ENCODE measurements at places on chromosomes 7 and 10.

GRCh38 chr10:91617072-91617609 lies 15.7 kb downstream of the PPP1R3C start:
- no peak for DNase-seq

- DNase-seq, result no peak
Measured at GRCh38 chr10:7027237-7027912, 383.5 kb downstream of the SFMBT2 start.

DNA sequence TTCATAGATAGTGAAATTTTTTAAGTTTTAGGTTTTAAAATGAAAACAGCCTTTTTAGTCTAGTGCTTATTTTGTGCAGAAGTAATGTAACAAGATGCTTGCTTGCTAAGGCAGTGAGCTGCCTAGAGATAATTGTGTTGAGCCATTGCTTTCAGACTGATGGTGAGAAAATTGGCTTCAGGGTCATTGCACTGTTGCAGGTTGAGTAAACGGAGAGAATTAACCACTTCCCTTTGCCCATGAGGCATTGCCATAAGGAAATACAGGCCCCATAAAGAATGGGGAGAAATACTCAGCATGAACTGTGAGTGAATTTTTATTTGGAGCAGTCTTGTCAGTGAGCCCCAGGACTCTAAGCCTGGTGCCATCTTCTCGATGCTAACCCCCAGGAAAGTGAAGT lies 140.5 kb downstream of the LRRC4 start:
- DNase-seq, result no peak

DNA sequence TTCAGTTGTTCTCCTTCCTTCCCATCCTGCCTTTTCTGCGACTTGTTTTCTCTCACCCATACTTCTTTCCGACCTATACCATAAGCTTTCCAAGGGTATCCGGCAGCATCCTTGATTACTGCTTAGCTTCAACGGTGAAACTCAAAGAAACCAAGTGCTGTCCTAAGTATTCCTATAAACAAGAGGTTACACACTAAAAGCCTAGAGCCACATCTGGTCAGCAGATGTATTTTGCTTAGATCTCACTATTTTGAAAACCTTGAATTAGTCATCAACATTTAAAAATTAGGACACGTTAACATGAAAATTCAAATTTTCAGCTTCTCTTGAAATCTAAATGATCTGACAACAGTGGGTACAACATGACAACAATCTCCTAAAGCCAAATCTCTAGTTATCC lies 20.0 kb downstream of the ARHGAP21 start:
- no peak for DNase-seq

DNA sequence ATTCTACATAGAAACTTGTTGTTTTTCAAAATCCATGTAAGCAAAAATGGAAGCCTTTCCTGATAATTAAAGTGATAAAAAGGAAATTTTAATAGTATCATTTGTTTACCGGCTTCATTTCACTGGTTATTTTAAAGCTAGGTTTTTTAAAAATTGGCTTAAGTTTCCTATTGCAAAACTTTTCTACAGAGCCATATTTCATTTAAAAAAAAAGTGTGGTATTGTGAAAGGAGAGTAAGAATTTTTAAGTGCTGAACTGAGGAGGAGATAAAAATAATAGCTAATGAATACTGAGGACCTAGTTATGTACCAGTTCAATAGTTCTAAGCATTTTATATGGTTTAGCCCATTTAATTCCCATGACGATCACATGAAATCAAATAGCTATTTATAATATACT lies 172.2 kb upstream of the COL1A2 start:
- no peak for DNase-seq

DNA sequence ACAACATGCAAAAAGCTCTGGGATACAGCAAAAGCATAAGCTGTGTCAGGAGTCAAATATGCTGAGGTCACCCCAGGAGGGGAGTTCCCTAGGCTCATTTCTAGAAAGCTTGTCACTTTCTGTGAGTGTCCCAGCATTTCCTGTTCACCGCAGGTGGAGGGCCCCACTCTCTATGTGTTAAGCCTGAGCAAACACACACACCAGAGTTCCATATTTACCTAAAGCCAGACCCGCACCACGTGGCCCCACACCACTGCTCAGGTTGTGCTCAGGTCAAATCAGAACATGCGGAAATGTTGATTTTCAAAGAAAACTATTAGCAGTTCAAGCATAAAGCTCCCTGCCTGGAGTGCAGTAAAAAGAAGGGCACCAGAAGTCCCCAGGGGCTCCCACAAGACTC lies 259.6 kb upstream of the PPP2R2D start:
- DNase-seq, result no peak

DNA sequence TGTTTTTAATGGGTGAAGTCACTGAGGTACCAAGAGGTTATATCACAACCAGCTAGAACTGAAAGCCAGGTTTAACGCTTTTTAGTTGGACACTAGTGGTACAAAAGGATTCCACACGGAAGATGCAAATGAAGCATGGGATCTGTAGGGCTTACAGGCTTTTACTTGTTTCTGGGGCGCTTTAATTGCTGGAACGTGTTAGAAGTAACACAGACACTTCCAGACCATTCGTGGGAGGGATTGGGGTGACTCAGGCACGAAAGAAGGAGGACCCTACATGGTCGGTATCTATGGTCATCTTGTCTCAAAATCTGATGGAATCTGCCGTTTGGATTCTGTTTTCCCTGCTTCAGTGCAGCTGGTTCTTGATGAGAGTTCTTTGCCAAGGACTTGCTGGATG lies 1.0 kb downstream of the YKT6 start:
- no peak for DNase-seq

GRCh38 chr10:80154978-80155695 lies 22.6 kb downstream of the PLAC9 start:
- no peak for DNase-seq

DNA sequence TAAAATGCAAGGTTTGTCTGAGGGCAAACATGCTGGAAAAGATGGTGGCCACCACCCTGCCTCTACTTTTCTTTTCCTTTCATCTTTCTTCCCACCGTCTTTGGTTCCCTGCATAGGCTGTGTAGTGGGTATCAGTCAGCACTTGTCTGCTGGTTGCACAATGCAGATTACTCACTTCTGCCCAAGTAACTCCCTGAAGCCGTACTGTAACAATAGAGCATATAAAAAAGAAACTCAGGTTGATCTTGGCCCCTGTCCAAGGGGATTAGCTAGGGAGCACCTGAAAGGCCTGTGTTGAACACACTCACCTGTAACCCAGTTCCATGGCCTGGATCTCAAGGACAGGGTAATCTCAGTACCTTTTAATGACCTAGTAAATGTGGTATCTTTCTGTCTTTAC lies 533.0 kb upstream of the GALNT17 start:
- no peak for DNase-seq

GRCh38 chr10:24287559-24288195 lies 78.7 kb downstream of the KIAA1217 start:
- DNase-seq, result no peak

DNA sequence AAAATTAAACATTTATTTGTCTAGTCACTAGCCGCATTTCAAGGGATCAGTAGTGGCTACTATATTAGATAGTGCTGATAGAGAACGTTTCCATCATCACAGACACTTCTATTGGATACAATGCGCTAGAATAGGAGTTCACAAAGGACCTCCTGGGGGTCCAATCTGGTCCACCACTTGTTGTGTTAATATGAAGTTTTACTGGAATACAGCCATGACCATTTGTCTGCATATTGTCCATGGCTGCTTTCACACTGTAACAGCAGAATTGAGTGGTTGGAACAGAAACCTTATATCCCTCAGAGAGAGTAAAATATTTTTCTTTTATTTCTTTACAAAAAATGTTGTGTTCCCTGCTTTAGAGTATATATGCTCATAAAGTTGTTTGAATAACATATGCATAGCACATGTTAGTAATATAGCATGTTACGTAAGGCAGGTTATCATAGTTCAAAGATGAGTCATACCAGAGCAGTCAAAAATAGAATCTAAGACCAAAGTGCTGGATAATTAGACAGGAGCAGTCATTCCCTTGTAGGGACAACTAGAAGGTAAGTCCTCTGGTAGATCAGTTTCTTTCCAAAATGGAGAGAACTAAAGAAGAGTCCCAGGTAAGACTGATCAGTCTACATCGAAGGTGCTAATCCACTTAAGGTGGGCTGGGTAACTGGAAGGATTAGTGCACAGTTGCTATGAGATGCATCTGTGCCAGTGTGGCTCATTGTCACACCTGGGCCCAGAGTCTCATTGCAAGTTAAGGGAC lies 14.9 kb downstream of the BZW2 start:
- DNase-seq, result no peak

GRCh38 chr7:152674860-152675758 lies 832 bp downstream of the XRCC2 start:
- DNase-seq, result no peak

DNA sequence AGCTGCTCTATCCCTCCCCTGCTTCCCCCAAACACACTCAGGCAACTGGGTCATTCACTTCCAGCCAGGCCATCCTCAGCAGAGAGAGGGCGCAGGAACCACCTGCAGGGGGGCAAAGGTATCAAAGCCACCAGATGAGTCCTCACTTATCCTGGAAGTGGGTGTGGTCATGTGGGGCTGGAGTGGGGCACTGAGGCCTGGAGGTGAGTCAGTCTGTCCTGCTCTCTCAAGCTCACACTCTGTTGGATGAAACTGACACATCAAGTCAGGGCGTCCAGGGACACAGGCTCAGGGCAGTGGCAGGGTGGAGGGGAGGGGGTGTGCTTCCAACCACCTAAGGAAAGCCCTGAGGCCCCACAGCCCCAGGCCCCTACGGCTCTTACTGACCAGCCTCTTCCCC lies 8.0 kb upstream of the ELFN1 start:
- no peak for DNase-seq

DNA sequence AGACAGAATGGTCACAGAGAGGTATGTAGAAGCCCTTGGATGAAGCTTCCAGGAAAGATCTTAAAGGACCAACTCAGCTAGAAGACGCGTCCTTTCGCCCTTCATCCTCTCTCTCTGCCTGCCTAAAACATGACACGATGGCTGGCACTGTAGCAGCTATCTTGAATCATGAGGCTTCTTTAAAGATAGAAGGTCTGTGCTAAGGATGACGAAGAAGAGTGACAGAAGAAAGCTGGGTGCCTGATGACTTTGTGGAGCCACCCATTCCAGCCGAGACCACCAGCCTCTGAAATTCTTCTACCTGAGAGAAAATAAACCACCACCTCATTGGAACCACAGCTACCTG lies 25.5 kb downstream of the WDR86 start:
- DNase-seq, result no peak

GRCh38 chr7:131145770-131146169 lies 181.9 kb upstream of the MKLN1 start:
- DNase-seq, result no peak

DNA sequence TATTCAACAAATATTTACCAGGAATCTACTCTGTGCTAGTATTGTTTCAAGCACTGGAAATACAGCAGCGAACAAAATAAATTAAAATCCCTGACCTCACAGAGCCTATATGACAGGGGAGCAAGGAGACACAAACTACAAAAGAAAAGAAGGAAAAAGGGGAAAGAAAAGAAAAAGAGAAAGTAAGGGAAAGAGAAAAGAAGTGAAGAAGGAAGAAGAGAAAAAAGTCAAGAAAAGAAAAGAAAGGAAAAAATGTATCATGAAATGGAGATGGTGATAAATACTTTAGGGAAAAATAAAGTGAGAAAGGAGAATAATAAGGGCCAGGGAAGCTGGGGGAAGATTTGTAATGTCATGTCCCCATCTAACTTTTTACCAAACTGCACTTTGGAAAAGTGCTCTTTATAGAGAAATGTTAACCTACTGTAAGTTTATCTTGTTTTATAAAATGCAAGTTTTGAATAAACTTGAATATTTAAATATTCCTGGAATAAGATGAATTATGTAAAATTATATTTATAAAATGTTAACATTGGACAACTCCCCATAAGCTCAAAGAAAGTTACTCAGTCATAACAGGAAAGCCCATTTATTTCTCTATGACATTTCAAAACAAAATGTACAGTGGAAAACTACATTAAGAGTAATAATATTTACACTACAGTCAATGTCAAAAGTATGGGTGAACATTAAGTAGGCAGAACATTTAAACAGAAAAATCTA lies 14.7 kb downstream of the C10orf88 start:
- no peak for DNase-seq

GRCh38 chr7:154584352-154585252 lies 418.3 kb downstream of the PAXIP1 start:
- DNase-seq, result no peak

DNA sequence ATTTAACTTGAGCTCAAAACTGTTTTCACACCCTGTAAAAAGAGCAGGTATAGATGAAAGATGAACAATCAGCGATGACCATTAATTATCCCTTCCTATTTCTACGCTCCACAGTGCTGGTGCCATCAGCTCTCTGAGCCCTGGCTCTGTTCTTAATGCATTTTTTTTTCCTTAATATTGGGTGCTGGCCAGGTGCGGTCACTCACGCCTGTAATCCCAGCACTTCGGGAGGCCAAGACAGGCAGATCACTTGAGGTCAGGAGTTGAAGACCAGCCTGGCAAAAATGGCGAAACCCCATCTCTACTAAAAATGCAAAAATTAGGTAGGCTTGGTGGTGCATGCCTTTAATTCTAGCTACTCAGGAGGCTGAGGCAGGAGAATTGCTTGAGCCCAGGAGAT lies 4.2 kb downstream of the STEAP4 start:
- DNase-seq, result no peak

DNA sequence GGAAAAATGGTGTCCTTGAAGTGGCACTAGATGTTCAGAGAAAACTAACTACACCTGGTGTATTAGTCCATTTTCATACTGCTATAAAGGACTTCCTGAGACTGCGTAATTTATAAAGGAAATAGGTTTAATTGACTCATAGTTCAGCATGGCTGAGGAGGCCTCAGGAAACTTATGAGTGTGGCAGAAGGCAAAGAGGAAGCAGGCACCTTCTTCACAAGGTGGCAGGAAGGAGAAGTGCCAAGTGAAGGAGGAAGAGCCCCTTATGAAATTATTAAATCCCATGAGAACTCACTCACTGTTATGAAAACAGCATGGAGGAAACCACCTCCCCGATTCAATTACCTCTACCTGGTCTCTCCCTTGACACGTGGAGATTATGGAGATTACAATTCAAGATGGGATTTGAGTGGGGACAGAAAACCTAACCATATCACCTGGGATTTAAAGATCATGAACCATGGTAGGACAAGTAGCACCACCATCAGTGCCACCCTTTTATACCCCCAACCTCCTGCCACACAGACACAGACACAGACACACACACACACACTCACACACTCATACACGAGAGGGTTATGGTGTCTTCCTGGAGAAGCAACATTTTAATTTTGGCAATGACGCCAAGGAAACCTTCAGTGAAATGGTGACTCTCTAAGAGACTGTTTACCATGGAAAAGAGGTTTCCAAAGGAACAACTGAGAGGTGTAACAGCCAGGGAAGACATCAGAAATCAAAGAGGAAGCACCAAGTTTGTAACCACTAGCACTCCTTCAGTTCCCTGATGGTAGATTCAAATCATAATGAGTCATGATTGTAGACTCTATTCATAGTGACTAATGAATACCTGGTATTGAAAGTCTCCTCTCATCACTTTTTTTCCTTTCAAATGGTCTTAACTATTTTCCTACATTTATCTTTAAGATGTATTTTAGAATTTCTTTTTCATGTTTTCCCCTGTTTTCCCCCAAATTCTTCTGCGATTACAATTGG lies 41.8 kb upstream of the WNT16 start:
- no peak for DNase-seq

- no peak for DNase-seq
Measured at GRCh38 chr10:77455561-77455960, 182.0 kb downstream of the KCNMA1 start.

GRCh38 chr7:48224042-48224441 lies 52.8 kb downstream of the ABCA13 start:
- no peak for DNase-seq
